Stimulated activated CD4-positive, alpha-beta T cell treated with anti-CD3 and anti-CD28 coated beads, Interleukin-12 subunit alpha, Interleukin-12 subunit beta, amount 100 ng/mL, for 48 hours (primary cell): ENCODE measurements at places on chromosomes 7 and 10.

- no peak for DNase-seq
These were observed 924 bp downstream of the BMPR1A start for GRCh38 chr10:86757113-86757972.

DNA sequence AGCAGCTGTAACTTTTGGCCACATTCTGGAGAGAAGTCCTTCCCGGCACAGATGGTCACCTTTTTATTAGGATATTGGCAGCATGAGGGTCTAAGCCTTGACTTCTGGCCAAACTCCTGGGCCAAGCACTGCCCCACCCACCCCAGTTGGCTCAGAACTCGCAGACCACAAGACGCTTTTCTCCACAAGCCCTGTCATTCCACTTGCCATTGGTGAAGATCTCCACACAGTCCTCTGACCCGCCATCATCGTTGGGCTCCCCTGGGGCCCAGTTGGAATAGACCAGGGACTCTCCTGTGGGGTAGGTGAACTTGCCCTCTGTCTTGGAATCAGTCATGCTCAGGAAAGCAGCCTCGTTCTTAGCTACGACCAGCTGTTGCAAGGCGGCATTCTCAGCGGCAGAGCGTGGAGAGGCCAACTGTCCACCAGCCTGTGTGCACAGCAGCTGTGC is 11.2 kb downstream of the SFTPD start:
- DNase-seq: no peak

DNA sequence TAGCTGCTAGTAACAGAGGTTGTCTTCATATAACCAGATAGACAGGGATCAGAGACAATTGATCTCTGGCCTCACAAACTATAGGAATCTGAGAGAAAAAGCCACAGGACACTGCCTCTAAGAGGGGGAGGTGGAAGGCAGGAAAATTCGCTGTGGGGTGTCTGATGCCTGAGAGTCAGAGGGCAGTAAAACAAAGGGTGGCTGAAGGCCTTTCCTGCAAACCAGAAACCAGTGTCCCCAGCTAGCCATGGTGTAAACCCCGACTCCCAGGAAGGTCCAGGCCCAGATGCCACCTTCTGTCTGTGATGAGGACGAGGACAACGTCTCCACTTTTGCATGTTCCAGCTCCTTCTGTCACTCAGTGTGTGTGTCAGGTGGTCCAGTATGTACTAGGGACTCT is 215.1 kb downstream of the ADARB2 start:
- DNase-seq: no peak

DNA sequence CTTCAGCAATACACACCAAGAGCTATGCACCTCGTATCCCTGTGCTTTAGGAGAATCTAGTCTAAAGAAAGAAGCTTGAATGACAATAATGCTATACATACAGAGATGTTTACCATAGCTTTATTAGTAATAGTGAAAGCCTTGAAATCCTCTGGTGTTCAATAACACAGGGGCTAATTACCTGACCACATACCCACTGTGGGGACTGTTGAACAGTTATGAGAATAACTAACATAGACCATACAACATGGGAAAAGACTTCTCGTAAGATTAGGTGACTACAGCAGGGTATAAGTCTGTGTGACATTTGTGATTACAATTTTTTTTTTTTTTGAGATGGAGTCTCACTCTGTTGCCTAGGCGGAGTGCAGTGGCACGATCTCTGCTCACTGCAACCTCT is 111.0 kb downstream of the SORBS1 start:
- DNase-seq: no peak

GRCh38 chr10:124597846-124598165 is 136.2 kb downstream of the LHPP start:
- no peak for DNase-seq

GRCh38 chr10:129192344-129193128 is 274.5 kb upstream of the MGMT start:
- DNase-seq: no peak

DNA sequence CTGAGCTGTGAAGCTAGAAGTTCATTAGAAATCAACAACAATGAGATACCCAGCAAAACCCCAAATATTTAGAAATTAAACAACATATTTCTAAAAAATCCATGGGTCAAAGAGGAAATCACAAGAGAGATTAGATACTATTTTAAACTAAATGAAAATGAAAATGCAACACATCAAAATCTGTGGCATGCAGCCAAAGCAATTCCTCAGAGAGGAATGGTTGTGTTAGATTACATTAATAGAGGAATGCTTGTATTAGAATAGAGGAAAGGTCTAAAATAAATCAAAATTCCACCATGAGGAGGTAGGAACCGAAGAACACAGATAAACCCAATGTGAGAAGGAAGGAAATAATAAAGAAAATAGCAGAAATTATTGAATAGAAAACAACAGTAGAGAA is 642.1 kb upstream of the GALNT17 start:
- no peak for DNase-seq

GRCh38 chr7:41010418-41010817 is 692.5 kb downstream of the INHBA start:
- DNase-seq: no peak

GRCh38 chr7:108719631-108720030 is 150.0 kb downstream of the DNAJB9 start:
- DNase-seq: no peak

GRCh38 chr10:78763651-78764395 is 304.9 kb upstream of the ZMIZ1 start:
- DNase-seq: peak; percentile 50

GRCh38 chr7:8601121-8601520 is 167.7 kb downstream of the NXPH1 start:
- no peak for DNase-seq

DNA sequence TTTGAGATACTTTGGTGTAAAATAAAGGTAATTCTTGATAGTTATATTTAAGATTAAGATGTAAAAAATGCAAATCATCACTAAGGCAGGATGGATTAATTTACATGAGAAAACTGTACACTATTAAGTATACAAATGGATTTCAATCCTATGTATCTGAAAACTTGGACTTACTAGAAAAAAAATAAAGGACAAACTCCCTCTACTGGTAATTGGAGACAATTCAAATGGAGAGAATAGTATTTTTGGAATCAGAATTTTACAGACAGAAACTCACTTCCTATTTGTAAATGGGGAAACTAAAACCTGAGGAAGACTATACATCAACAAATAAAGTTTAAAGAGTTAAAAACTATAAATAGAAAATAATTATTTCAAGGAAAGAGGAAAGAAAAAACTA is 62.6 kb downstream of the CUL2 start:
- DNase-seq: no peak

- peak; percentile 17 for DNase-seq
These were observed 586 bp upstream of the ANKRD26 start for GRCh38 chr10:27100813-27101347.

DNA sequence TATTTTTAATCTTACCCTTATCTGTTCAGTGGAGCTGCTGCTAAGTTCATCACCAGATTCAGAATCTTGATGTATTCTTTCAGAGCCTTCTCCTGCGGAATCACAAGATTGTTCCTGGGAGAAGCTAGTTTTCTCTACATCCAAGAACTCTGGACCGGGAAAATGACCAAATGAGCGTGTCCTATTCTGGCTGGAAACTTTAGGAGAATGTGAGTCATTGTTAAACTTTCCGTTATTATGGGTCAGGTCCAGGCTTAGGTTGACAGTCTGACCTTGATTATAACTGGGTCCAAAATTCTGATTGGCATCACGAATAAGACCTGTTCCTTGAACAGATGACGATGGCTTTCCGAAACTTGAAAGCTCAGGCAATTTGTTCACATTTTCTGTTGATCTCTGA is 20.5 kb downstream of the ARHGAP12 start:
- DNase-seq: no peak

DNA sequence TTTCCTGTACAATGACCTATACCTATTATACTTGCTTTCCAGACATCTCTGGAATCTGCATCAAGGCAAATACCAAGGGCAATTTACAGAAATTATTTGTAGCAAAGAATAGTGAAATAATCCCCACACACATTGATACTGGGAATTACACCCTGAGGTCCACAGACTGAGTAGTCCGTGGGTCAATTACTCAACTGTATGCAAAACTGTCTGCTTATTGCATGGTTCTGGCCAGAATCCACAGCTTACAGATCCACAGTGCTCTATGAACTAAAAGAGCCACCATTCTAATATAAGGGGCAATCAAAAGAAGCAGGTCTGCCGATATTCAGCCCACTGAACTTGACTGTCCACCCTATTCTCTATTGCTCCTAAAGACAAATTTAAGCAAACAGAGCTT is 5.7 kb downstream of the CHCHD3 start:
- no peak for DNase-seq

- DNase-seq: no peak
These were observed 99.8 kb downstream of the KMT2C start for GRCh38 chr7:152335900-152336571.

DNA sequence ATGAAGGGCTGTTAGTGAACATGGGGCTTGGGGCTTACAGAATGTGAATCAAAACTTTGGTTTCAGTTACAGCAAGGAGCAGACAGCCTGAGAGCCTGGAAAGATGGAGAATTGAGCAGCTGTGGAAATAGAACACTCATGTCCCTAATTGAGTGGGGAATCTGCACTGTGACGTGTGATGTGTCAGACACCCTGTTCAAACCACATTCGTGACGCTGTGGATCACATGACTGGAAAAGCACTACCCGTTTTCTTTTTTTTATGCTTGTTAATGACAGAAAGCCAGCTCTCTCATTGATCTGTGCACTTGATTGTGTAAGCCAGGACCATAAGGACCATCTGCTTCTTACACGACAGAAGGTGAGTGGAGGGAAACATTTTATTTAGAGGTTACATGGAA is 15.1 kb upstream of the TBX20 start:
- no peak for DNase-seq

DNA sequence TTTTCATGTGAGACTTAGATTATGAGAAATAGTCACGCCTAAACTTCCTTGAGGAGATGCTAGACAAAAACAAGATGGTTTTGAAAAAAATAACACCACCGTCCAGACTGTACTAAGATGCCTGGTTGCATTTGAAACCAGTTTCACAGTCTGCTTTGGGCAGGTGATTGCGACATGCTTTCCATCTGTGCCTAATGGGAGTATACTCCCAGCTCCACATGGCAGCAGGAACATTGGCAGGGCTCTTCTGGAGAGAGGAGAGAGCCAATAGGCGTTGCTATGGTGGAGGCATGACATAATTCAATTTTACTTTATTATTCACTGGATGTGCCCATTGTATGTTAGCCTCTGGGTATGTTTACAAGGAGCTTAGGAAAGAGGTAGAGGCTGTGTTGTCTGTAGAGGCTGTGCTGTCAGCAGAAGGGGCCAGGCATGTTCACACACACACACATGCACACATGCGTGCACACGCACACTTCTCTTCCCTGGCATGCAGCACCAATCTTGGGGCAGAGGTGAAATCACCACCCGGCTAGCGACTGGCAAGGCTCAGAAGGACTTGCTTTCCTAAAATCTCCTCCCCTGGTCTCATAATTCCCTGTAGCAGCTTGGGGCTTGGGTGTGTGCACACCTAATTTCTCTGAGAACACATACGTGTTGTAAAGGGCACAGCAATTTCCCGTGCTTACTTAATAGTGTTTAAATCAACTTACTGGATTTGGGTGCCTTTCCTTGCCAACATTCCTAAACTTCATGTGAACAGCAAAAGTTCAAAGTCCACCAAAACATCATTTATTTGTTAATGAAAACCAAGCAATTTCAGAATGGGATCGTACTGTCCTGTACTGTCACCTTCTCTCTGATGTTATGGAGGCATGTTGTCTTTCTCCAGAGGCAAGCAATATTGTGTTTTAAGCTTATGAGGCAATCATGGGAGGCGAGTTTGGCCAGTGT is 162.1 kb downstream of the TCF7L2 start:
- DNase-seq: no peak

DNA sequence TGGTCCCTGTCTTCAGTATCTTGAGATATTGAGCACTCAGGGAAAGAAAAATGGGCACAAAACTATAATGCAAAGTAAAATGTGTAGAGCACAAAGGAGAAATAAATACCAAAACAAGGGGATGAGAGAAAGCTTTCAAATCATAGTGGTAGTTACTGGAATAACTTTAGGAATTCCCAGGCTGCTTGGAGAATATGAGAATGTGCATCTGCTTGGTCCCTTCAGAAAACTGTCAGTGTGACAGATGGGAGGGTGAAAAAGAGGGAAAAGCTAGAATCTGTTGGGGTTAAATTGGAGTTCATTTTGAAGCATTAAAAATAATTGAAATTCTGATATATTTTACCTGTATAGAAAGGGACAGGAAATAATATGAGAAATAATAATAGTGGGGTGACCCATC is 15.3 kb downstream of the ST7 start:
- no peak for DNase-seq

DNA sequence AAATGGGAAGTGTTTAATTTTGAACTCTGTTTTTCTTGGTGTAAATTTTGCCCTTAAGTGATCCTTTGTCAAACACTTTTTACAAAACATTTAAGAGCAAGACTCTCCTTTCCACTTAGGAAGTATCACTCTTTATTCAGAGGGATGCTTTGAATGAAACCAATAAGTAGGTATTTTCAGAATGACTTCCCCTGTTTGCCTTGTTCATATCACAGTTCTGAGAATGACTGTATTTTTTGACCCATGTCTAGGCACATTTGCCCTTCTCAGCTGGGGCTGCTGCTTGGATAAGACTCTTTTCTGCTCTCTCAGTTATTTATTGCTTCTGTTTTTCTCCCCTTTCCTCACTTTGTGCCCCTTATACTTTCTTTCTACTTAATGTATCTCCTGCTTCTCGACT is 98.2 kb downstream of the CCNY start:
- no peak for DNase-seq

- no peak for DNase-seq
These were observed 13.2 kb downstream of the PDGFA start for GRCh38 chr7:506391-506831.

- DNase-seq: no peak
These were observed 304.0 kb downstream of the ZEB1 start for GRCh38 chr10:31622978-31623377.

GRCh38 chr10:108849688-108850087 is 1073.6 kb downstream of the XPNPEP1 start:
- no peak for DNase-seq

DNA sequence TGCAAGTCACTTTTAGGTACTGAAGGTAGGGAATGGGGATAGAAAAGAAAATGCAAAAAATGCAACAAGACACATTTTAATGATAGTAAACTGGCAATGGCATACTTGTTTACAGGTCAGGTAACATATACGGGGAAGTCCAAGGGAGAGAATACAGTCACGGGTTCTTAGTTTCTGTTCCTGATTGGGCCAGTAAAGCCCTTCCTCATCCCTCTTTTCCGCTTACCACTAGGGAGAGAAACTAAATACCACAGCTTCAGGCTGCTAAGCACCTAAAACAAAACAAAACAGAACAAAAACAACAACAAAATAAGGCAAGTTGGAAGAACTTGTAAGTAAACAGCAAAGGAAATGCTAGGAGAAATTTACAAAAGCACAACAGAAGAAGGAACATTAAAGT is 65.2 kb upstream of the OGDHL start:
- DNase-seq: no peak

GRCh38 chr7:151822541-151823181 is 54.3 kb downstream of the PRKAG2 start:
- no peak for DNase-seq
